RCC 7860 (cell line): ENCODE measurements at places on chromosomes 4 and X.

GRCh38 chr4:139083607-139083955 is 68.0 kb downstream of the NOCT start:
- peak; percentile 41 for DNase-seq

DNA sequence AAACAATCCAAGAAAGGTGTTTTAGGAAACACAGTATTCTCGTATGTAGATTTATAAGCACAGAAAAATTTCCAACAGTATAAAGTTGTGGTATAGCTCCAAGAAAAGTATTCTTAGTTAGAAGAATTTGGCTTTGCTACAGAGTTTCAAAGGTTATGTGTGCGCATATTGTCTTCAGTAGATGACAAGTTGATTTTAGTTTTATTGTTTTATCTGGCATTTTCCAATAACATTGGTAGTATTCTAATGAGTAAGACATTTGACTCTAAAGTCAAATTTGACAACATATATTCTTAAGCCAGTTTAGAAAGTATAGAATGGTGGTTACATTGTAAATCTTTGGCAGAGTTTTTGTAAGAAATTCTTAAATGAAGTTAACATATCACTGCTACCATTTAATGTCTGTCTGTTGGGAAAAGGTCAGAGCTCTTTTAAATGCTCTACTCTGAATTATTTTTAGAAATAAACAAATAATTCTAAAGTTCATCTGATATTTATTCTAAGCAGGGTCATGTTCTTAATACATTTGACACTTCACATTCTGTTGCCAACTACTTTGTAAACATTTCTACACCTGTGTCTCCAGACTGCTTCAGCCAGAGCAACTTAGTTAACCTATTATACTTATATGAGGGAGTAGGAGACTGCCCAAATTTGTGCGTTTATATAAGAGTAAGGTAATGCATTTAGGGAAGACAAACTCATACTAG is 30.0 kb downstream of the CLCN3 start:
- DNase-seq: no peak

- peak; percentile 98 for DNase-seq
These were observed at the start of gene RELL1 for GRCh38 chr4:37686373-37687193. Gene RELL1 (minus strand): TSS chr4:37686376. CDS start chr4:37686287, 89 bp downstream.

- DNase-seq: no peak
These were observed 703.5 kb downstream of the RPA4 start for GRCh38 chrX:97587171-97587570.

DNA sequence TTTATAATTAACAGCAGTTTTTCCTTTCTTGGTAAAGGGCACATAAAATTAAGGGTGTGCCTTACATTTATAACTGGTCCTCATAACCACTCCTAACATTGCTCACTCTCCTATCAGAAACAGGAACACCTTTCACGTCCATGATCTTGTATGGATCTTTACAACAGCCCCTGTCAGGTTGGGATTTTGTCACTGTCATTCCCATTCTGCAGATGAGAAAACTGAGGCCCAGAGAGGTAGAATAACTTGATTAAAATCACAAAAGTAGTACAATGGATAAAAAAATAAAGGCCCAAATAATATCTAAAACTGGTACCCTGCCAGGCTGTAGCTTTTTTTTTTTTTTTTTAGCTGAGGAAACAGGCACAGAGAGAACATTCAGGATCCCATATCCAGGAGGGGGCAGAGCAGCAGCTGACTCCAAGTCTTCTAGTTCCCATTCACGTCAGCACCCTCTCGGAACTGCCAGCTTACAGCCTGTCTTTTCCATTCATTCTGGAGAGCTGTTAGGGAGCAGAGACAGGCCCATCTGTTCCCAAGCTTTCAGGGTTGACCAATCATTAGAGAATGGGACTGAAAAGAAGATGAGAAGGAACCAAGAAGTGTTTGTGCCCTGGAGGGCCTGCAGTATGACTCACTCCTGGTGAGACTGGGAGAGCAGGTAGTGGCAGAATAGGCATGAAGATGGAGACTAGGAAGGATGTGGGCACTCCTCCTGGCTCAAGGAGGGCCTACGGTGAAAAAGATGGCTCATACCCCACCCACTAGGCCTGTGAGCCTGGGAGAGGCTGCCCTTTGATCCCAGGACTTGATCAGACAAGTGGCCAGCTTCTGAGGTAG is 7.3 kb downstream of the SUV39H1 start:
- DNase-seq: no peak

DNA sequence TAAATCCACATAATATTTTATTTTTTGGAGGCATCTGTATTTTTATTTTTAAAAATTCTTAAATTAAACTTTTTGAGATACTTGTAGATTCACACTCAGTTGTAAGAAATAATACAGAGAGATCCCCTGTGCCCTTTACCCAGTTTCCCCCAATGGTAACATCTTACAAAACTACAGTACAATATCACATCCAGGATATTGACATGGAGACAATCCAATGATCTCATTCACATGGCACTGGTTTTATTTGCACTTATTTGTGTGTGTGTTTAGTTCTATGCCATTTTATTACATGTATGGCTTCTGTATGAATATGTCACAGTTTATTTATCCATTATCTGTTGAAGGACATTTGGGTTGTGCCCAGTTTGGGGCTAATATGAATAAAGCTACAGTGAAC is 35.5 kb upstream of the EIF1AX start:
- no peak for DNase-seq

- no peak for DNase-seq
These were observed 4.1 kb upstream of the CSF2RA start for GRCh38 chrX:1264556-1264955.

DNA sequence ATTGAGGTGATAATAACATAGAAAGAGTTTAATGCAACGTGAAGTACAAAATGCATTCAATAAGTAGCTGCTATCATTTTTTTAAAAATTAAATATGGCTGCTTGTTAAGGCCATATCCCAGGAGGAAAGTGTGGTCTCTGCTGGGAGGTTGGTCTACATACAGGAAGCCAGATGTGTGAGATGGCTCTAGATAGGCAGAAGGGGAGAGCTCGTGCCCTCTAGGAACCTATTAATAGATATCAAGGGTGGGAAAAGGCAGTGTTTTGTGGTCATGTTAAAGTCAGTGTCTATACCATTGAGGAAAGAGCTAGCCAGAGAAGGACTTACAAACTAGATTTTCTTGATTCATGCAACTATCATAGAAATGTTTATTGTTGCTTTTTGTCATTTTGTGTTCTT is 140.5 kb downstream of the KLHL8 start:
- DNase-seq: no peak

- no peak for DNase-seq
These were observed 2.7 kb downstream of the TIMM17B start for GRCh38 chrX:48894891-48895290.

- DNase-seq: no peak
These were observed 182.2 kb upstream of the ATOH1 start for GRCh38 chr4:93646233-93646930.

DNA sequence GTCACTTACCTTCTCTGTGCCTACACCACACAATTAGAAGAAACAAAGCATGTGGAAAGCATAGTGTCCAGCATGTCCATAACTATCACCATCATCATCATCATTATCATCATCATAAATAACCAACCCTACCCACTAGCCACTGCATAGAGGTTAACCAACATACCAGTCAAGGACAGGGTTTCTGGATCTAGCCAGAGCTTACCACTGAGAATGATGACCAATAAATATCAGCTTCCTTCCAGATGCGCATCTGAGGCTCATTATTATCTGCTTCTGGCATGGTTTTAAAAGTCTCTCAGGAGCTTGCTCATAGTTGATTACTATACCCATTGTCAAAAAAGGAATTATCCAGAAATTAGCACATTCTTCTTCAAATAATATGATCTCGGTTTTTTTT is 25.5 kb upstream of the MYOZ2 start:
- DNase-seq: no peak

DNA sequence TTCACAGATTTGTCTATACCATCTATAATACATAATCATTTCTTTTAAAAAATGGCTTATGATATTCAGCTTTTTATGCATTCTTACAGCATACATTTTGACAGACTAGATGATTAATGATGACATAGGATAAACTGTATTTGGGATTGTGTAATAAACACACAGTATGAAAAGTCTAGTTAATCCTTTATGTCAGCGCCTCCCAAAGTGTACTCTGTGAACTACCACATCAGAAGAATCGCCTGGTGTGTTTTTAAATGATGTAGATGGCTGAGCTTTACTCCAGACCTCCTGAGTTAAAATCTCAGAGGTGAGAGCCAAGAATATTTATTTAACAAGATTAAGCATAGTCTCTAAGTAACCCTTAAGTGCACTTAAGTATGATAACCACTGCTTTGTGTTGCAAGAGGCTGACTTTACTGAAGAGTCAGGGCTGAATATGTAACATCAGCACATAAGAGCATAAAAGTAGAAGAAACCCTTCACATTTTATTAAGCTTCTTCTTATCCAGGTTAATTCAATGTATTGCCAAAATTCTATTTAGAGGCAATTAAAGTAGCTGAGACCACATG is 104.2 kb downstream of the ANK2 start:
- no peak for DNase-seq

DNA sequence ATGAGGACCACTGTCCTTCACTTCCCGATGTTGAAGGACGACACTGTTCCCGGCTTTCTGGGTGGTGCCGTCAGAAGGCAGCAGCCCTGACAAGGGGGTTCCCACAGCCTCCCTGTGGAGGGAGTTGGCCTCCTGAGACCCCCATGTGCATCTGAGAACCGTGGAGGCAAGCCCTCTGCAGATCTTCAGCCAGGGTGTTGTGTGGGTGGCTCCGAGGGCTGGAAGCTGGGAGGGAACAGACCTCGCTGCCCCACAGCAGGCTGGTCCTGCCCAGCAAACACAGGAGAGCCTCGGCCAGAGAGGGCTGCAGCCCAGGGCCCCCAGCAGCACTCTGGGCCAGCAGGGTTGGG is 16.2 kb downstream of the DGKQ start:
- no peak for DNase-seq

GRCh38 chr4:180150818-180151217 is 2092.4 kb upstream of the TENM3 start:
- no peak for DNase-seq

DNA sequence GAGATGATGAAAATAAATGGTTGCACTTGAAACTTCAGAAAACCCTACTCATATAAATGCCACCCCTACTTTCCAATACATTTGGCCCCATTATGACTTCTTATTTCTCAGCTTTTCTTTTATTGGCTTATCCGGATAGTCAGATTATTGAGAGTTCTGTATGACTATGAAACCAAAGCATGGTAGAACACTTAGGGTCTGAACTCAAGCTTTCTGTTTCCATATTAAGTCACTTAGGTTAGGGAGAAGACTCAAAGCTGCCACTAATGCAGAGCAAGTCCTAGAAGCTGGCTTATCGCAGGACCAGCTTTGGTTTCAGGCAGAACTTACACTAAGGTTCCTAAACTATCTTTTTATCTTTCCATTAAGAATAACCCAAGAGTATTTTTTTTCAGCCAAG is 229.9 kb upstream of the CPEB2 start:
- DNase-seq: no peak

DNA sequence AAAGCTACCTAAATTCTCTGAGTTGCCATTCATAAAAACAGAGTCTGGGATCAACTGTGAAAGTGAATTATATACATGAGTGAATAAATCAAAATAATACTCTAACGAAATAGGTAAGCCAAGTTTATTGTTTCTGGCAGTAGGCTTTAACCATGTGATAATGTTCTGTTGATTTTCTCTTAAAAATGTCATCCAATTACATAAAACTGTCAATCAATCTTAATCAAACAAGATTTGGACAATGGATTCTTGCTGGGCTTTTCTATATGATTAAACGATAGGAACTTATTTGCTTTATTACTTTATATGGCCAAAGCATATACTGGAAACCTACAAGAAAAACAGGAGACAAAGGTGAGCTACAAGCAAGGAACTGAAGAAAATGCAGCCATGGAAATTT is 148.8 kb downstream of the INPP4B start:
- no peak for DNase-seq

DNA sequence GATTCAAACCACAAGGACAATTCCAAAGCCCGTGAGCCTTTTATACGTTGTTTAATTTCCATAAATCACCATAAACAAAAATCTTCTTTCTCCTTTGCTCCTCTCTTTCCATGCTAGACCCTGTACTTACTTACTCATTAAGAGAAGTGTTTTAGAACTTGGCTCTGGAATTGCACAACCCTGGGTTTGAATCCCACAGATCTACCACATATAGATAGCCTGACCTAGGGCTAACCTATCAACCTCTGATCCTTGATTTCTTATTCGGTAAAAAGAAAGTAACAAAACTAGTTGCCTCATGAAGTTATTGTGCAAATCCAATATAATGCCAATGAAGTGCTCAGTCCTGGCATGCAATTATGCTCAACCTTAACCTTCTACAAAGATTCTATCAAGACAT is 68.8 kb downstream of the ZAR1 start:
- DNase-seq: no peak

DNA sequence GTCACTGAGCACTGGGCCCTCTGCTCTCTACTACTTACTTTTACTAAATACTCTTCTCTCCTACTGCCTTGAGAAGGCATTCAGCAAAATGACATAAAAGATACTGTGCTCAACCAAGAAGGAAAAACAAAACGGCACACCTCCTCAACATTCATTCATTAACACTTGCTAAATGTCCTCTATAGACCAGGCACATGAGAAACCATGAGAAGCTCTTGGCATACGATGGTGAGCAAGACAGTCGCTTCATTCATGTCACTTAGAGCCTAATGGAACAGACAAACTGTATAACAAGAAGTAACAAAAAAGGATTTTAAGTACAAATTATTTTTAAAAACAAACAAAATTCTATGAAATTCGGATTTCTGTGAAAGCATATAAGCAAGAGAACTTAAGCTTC is 38.7 kb downstream of the COL25A1 start:
- DNase-seq: no peak

- DNase-seq: no peak
These were observed 13.2 kb upstream of the CTSO start for GRCh38 chr4:155966731-155967395.

GRCh38 chr4:71518283-71518989 is 179.6 kb downstream of the SLC4A4 start:
- DNase-seq: no peak

- no peak for DNase-seq
These were observed 57.2 kb downstream of the DIPK2B start for GRCh38 chrX:45143455-45143854.

GRCh38 chr4:39367166-39367565 is 1.0 kb upstream of the RFC1 start:
- DNase-seq: no peak

DNA sequence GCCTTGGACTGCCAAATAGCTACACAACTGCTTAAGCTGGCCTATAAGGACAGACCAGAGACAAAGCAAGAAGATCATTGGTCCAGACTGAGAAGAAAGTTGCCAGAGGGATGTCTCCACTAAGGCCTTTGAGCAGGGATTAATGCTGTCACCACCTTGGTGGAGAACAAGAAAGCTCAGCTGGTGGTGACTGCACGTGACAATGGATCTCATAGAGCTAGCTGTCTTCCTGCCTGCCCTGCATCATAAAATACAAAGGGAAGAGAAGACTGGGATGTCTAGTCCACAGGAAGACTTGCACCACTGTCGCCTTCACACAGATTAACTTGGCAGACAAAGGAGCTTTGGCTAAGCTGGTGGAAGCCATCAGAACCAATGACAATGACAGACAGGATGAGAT is 40.5 kb upstream of the FAM120C start:
- no peak for DNase-seq
